KBM-7 (cell line): ENCODE measurements at places on chromosomes 13 and 19.

GRCh38 chr19:15926484-15926883 is 7.8 kb downstream of the CYP4F11 start:
- no peak for DNase-seq

- DNase-seq: no peak
Observed at GRCh38 chr19:1278713-1279660, 3.7 kb downstream of the FAM174C start.

DNA sequence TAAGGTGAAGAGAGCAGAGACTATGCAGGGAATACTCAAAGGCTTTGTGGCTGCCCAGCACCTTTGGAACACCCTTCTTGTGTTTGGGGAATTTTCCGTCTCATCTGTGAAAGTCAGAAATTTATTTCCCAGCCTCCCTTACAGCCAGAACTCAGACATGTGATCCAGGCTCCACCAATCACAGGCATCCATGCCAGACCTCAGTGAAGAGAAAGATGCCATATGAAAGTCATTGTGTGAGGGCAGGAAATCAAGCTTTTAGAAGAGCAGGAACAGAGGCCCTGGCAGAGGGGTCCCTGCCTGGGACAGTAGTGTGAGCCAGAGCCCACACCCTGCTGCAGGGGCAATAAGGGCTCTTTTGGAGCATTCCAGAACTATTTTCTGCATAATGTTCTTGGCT is 12.1 kb downstream of the CCDC70 start:
- DNase-seq: no peak

DNA sequence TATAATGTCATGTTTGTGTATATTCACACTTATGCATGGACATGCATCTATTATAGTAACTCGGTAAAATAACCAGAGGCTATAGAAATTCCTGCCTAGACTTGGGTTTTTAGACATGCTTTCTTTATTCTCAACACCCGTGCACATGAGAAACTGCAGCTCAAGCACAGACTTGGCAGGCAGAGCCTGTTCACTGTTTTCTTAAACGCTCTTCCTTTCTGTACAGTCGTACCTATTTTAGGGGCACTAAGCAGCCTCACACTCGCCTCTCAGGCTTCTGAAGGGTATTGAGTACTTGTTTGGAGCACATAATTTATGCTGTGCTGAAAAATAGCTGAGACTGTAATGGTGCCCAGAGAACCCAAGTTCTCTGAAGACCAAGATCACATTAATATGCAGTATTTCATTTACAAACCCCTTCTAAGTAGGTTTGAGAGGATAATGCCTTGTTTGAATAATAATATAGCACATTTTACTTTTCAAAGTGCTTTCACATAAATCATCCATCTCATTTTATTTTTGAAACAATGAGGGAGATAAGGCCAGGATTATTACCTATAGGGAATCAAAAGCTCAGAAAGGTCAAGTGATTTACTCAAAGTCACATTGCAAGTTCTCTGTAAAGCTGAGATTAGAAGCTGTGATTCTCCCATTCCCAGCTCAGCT is 429.9 kb downstream of the SPRY2 start:
- no peak for DNase-seq

DNA sequence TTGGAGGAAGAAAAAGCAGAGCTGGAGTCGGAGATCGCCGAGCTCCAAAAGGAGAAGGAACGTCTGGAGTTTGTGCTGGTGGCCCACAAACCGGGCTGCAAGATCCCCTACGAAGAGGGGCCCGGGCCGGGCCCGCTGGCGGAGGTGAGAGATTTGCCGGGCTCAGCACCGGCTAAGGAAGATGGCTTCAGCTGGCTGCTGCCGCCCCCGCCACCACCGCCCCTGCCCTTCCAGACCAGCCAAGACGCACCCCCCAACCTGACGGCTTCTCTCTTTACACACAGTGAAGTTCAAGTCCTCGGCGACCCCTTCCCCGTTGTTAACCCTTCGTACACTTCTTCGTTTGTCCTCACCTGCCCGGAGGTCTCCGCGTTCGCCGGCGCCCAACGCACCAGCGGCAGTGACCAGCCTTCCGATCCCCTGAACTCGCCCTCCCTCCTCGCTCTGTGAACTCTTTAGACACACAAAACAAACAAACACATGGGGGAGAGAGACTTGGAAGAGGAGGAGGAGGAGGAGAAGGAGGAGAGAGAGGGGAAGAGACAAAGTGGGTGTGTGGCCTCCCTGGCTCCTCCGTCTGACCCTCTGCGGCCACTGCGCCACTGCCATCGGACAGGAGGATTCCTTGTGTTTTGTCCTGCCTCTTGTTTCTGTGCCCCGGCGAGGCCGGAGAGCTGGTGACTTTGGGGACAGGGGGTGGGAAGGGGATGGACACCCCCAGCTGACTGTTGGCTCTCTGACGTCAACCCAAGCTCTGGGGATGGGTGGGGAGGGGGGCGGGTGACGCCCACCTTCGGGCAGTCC is 5.0 kb downstream of the FOSB start:
- no peak for DNase-seq

DNA sequence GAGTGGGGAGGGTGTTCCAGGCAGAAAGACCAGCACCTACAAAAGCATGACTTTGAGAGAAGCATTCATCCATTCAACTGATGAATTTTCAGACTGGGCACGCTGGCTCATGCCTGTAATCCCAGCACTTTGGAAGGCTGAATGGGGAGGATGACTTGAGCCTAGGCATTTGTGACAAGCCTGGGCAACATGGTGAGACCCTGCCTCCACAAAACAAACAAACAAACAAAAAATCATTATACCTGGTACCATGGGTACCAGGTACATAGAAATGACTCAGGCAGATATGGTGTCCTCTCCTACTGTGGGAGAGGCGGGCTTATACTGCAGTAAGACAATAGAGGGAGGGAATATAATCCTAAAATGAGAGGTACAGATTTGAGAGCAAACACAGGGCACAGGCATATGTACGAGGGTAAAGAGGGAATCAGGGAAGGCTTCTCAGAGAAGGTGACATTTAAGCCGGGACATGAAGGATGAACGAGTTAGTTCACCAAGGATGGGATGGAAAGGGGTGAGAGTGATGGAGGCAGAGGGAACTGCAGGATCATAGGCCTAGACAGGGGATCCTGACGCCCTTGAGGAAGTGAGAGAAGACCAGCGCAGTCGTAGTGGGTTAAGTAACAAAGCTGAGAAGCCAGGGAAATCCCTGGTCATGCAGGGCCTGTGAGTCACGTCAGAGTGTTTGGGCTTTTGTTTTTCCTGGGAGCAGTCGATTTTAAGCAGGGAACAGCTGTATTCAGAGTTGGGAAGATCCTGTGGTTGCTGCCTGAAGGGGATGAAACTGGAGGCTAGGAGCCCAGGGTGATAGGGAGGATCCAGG is 2.9 kb downstream of the CYP2S1 start:
- no peak for DNase-seq

GRCh38 chr19:46542428-46543230 is 47.0 kb upstream of the PNMA8B start:
- DNase-seq: peak; percentile 83

GRCh38 chr13:46961719-46962118 is 64.9 kb upstream of the HTR2A start:
- DNase-seq: no peak

GRCh38 chr19:12997967-12998940 is 3.0 kb downstream of the NFIX start:
- DNase-seq: no peak

- no peak for DNase-seq
Observed at GRCh38 chr13:58712191-58712590, 1080.6 kb downstream of the PCDH17 start.

- DNase-seq: no peak
Observed at GRCh38 chr19:41987141-41987860, 6.7 kb downstream of the ATP1A3 start.

GRCh38 chr19:10872546-10873107 is 1.3 kb downstream of the CARM1 start:
- DNase-seq: peak; percentile 28

- DNase-seq: peak; percentile 74
Observed at GRCh38 chr19:48102870-48103751, 7.5 kb downstream of the PLA2G4C start.

DNA sequence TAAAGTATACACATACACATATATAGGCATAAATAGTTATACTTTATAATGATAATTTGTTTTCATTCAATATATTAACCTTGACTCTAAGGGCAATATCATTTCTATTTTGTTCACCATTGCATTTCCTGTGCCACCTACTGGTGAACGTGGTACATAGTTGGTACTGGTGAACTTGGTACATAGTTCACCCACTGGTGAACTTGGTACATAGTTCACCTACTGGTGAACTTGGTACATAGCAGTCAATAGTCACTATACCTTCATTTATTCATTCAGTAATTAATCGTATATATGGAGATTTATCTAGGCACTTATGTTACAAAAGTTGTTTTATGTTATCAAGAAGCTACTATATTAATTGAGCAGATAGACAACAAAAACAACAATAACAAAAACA is 172.6 kb upstream of the ATXN8OS start:
- DNase-seq: peak; percentile 16

DNA sequence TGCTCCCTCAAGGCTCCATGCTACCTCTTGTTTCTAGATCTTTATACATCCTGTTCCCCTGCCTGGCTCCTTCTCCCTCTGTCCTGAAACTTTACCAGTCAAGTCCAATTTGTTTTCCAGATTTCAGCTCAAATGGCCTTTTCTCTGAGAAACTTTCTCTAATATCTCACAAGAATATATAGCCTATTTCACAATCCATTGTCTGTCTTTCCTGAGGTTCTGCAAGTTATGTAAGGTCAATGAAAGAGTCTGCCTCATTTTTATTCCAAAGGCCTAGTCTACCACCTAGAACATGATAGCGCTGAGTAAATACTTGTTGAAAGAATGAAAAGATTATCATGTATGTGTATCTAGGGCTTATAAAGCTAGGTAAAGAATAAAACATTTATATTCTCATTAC is 348.8 kb downstream of the SPRY2 start:
- no peak for DNase-seq

DNA sequence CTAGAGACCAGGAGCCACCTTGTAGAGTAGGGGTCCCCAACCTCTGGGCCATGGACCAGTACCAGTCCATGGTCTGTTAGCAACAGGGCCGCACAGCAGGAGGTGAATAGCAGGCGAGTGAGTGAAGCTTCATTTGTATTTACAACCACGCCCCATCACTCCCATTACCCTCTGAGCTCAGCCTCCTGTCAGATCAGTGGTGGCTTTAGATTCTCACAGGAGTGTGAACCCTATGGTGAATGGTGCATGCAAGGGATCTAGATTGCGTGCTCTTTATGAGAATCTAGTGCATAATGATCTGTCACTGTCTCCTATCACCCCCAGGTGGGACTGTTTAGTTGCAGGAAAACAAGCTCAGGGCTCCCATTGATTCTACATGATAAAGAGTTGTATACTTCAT is 303.6 kb downstream of the KCNRG start:
- DNase-seq: no peak

DNA sequence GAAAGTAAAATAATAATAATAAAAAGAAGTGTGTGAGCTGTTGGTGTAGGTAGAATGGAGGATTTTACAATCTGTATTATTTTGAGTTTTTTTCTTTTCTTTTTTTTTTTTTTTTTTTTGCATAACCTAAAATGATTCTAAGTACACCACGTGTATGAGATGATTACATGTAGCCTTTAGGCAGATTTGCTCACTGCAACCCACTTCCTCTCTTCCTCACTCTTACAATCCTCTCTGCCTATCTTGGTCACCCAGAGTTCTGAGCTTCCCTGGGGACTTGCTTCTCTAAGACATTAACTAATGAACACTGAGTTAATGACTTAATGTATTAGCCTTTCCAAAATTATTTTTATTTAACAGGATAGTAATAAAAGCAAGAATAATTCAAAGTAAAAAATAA is 1169.6 kb downstream of the EFNB2 start:
- DNase-seq: peak; percentile 69

DNA sequence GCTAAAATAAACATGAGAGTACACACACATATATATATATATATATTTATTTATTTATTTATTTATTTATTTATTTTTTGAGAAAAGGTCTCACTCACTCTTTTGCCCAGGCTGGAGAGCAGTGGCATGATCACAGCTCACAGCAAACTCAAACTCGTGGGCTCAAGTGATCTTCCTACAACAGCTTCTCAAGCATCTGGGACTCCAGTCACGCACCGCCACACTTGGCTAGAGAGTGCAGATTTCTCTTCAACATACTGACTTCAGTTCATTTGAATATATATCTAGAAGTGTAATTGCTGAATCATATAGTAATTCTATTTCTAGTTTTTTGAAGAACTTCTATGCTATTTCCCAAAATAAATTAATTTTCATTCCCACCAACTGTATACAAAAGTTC is 1711.8 kb downstream of the SLITRK5 start:
- no peak for DNase-seq

- DNase-seq: no peak
Observed at GRCh38 chr19:46785980-46786235, 2.5 kb downstream of the SLC1A5 start.

GRCh38 chr13:111139873-111140561 is 24.9 kb downstream of the ARHGEF7 start:
- no peak for DNase-seq

DNA sequence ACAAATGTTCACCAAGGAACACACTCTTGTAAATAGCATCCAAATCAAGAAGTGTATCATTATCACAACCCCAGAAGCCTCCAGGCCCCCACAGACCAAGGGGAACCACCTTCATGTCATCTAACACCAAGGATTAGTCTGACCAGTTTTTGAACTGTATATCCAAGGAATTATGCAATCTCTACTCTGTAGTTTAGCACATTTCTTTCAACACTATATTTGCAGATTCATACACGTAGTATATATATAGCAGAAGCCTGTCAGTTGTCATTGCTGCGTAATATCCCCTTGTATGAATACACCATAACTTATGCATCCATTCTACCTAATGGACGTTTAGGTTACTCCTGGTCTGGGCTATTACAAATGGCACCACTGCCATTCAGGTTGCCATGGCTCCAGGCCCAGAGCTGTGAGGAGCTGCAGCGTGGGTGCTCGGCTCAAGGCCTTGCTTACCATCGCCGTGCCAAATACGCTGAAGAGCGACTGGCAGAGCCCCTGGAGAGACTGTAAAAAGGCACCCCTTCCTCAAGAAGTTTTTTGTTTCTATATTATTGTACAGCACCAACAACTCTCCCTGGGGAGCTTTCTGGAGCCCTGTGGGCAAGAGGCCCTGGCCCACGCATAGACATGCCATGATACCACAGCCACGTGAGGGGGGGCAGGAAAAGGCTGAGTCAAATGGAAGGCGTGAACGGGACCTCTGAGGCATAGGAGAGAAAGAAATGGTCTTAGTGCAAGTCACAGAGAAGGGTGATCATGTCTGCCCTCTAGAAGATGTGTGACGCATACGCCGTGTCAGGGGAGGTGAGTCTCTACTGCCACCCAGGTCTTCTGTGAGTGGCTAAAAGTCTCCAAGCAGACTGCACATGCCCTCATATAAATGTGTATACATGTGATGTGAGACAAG is 10.8 kb downstream of the LATS2 start:
- DNase-seq: no peak

DNA sequence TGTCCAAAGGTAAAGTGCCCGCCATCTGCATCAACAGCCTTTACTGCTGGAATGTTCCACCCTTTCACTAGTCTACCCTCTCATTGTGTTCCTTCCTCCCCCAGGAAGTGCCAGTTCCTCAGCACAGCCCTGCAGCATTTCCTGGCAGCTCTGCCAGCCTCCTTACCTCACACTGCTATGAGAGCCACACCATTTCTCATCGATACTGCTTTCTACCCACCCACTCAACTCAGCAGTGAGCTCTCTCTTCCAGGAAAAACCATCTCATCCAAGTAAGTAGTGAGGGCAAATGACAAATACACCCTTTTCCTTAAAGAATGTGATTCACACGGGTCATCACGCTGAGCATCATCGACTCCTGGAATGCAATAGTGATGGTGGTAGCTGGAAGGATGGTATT is 19.8 kb downstream of the UQCRFS1 start:
- DNase-seq: no peak
